Renal cortical epithelial cell (primary cell): ENCODE measurements at places on chromosomes 5 and 9. TPM values are rescaled to one million over a fixed set of nuclear protein-coding genes. Genes with fewer than 3 reads are reported as not detected.
A peak's percentile ranks its signal among the peaks of the same experiment; 100 is the strongest.

KCNV2 gene
- total RNA-seq, result not detected in 2 replicates

DBN1 gene
- 191 and 241 TPM in 2 replicates for total RNA-seq

SHB gene
- 36.6 and 37.3 TPM in 2 replicates for total RNA-seq

RANBP3L gene
- total RNA-seq, result under 0.01 TPM in 1 of 2 replicates, not detected in the other

CD274 gene
- total RNA-seq, result 9.8 and 20.7 TPM in 2 replicates

NUTM2G gene
- total RNA-seq, result not detected in 2 replicates

ATOX1 gene
- 69.1 and 78.5 TPM in 2 replicates for total RNA-seq

PFDN1 gene
- total RNA-seq, result 76.4 and 107 TPM in 2 replicates

MIER3 gene
- total RNA-seq, result 28.5 and 43.5 TPM in 2 replicates

DNA sequence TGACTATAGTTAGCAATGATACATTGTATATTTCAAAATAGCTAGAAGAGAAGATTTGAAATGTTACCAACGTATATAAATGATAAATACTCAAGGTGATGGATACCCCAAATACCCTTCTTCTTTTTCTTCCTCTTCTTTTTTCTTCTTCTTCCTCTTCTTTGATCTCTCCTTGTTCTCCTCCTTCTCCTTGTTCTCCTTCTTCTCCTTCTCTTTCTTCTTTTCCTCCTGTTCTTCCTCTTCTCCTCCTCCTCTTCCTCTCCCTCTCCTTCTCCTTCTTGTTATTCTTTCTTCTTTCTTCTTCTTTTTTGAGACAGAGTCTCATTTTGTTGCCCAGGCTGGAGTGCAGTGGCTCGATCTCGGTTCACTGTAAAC is 616 bp upstream of the SPEF2 start:
- no peak for DNase-seq

- DNase-seq, result no peak
These were observed 85.2 kb downstream of the PHF2 start for GRCh38 chr9:93661591-93661990.

- DNase-seq, result no peak
These were observed 570 bp downstream of the CREBRF start for GRCh38 chr5:173056783-173057061.

- DNase-seq, result no peak
These were observed 465.3 kb upstream of the FTMT start for GRCh38 chr5:121386334-121386733.

- no peak for DNase-seq
These were observed 188.0 kb downstream of the SEMA6A start for GRCh38 chr5:116386633-116387032.

DNA sequence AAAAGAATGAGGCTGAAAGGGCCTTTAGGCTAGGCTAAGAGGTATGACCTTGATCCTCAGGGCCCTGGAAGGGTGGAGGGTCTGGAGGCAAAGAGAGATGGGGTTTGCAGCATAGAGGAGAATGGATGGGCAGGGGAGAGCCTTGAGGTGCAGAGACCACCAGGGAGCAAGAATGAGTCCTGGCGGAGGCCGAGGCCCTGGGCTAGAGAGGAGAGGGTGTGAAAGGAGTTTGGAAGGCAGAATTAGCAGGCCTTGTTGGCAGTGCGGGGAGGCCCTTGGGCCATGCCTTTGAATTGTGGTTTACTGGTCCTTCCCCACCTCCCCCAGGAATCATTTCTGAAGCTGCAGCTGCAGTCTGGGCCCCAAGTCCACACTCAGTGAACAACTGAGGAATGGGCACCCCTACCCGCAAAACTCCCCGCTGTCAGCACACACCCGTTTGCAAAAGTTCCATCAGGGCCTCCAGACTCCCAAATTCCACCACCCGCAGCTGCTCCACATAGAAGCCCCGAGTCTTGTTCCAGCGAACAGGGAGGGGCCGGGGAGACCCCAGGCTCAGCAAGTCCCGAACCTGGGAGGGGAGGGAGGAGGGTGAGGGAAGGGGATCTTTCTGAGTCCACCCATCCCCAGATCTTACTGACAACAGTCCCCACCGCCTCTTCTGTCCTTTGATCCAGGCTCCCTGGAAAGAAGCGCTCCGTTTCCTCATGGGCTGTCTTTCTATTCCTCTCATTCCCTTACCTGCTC is 2.1 kb downstream of the KIF12 start:
- DNase-seq, result no peak

GRCh38 chr5:14266171-14266570 is 123.0 kb downstream of the TRIO start:
- no peak for DNase-seq

DNA sequence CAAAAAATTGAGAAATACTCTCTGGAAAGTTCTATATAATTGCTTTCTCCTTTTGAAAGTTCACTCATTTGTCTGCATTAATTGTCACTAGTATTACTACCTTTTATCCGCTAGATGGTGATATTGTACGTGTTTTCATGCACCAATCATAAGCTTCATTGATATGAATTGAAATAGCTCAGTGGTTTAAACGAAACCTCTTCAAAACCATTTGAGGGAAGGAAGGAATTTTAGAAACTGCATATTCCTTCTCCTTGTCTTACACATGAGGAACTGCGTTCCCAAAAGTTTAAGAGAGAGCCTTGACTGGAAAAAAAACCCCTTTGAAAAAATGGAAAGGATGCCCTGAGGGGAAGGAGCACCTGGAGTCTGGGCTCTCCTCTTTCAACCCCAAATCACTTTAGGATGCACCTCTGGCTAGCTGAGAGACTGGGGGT is 98.6 kb downstream of the YTHDC2 start:
- DNase-seq, result peak; percentile 57

DNA sequence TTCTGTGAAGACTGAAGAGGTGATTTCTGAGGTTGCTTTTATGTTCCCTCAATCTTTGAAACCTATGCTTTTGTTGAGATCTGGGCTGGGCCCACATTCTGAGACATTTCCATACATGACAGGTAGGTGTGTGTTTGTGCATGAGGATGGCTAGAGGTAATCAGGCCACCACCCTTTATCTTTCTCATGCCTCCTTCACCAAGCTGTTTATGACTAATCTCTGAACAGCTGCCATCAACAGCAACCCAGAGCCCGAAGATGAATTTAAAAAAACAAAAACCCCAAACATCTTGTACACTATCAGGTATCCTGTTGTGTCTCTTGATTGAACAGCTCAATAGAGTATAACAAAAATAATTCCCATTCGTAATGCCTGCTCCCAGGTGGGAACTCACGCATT is 12.6 kb upstream of the C5orf46 start:
- no peak for DNase-seq

DNA sequence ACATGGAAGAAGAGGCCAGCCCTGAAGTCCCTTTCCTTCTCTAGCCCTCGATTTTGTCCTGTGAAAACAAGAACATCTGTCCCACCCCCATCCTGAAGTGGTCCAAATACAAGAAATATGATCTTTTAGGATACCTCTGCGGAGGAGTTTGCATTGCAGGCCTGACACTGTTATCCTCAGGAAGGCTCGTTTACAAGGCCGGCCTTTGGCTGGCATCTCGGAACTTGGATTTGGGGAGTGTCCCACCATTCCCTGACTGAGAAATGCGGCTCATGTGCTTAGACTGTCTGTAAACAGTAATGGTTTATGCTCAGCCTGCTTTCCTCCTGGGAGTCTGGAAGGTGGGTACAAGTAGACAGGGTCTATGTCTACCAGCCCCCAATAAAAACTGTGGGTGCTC is 26.4 kb downstream of the WHRN start:
- no peak for DNase-seq

DNA sequence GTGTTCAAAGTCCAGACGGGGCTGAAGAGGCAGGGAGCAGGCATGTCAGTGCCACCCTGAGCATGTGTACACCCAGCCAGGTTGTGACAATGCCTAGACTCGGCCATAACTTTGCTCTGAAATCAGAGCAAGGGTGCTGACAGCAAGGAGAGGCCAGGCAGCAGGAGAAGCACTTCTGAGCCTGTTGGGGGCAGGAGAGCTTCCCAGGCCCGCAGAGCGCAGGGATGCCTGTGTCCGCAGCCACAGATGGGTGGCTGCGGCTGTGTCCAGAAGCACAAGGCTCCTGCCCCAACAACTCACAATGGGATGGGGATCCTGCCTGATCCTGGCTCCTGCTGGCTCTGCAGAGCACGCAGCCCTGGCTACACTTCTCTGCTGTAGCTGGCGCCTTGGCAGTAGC is 373.9 kb downstream of the CHSY3 start:
- no peak for DNase-seq

DNA sequence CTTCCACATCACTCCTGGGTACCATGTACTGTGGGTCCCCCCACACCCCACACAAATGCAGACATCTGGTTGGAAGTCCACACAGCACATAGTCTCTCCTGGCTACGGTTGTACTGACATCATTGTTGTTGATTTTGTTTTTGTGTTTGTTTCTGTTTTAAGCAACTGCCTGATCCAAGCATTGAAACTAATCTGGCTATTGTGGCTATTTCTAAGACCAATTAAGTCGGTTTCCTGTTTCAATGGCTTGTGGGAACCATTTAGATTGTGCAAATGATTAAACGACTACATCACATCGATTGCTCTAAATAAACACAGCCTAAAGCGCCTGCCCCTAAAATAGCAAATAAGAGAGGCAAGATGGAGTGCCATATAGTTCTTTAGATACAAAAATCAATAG is 226.8 kb upstream of the IRX4 start:
- no peak for DNase-seq

DNA sequence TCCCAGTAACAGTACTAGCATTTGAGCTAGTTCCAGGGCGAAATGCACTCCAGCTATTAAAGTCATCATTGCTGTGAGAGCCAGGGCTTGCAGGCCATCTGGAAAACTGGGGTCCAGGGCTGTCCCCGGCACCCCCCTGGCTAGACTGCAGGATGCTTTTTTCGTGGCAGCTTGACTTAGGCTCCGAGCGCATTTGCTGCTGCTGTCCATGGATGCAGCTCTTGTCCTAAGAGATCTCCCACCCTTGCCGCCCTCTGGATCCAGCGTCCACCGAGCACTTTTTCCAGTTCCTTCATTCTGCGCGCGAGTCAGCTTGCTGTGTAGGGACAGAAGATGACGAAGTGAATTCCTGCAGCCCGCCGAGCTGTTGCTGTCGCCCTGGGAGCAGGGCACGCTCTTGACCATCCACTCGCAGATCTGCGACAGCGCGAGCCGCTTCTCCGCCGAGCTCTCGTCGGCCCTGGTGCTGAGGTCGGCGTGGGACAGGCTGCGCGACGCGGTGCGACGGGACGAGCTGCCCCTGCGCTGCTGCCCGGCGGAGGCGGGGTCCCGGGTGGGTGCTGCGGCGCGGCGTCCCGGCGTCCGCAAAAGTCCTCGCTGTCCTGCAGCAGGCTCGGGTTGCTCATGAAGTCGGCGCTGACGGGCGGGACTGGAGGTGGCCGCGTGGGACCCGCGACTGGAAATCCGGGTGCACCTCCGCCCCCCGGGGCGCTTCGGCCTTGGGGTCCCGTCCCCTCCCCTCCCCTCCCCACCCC is 30.7 kb downstream of the OR2V1 start:
- DNase-seq, result peak; percentile 7

GRCh38 chr9:128416014-128416413 is 4.6 kb upstream of the CERCAM start:
- DNase-seq, result peak; percentile 28

DNA sequence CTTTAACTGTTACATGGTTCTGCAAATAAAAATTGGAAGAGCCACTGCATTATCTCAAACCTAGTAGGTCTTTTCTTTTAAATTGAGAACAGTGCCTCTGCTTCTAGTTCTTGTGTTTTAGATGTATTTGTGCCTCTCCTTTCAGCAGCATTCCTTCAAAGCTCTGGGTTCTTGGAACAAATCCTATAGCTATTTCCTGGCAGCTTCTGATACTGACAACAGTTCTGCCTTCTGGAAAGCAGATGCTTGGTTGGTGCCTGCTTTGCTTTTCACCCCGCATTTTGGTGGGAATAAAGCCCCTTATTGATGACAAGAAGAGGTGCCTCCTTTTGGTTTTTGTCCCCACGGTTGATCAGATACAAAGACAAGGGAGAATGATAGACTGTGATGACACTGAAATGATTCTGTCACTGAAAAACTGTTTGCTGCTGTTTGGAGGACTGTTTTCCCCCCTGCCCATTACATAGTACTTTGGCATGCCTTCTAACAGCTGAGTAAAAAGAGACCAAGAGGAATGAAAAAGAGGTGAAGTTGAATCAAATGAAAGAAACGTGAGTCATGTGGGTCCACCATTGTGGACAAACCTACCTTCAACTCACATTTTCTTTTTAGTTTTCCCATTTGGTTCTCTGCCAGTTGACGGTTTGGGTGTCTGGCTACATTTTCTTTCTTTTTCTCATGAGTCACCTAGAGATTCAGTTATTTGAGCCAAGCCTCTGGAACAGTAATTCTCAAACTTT is 5.6 kb downstream of the PTCD2 start:
- peak; percentile 50 for DNase-seq

DNA sequence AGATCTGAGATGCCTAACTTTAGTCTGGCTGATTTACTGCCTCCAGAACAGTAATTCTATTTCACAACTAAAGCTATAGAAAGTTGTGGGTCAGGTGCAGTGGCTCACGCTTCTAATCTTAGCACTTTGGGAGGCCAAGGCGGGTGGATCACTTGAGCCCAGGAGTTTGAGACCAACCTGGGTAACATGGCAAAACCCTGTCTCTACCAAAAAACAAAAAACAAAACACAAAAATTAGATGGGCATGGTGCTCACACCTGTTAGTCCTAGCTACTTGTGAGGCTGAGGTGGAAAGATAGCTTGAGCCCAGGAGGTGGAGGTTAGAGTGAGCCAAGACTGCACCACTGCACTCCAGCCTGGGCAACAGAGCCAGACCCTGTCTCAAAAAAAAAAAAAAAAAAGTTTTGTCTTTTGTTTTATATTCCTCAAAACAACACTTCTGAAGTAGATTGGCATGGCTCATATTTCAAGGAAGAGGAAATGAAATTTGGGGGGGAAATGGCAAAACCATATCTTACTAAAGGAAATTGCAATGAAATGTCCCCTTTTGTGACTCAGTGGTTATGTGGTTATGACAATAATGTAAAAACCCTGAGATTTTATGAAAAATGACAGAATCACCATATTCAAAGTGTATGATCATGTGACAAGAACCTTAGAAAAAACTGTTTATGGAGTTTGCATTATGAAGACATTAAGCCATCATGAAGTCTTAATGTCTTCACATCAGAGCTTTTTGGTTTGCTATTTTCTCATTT is 16.2 kb downstream of the FNBP1 start:
- no peak for DNase-seq

DNA sequence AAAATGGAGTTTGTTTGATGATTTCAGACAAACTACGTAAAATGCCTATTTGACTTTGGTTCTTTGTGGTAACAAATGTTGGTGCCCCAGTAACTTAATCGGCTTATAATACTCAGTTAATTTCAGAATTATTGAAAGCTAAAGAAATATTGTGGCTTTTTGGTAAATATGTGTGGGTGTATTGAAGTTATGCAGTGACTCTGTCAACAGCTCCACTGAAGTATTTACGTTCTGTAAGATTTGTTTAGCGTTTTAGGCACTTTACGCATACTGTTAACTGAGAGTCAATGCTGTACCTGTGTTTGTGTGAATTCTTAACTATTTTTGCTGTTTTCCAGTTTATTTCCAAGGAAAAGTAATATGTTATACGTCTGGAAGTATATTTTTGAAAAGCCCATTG is 2.2 kb downstream of the RAD23B start:
- no peak for DNase-seq

GRCh38 chr5:93208141-93208751 is 372.8 kb downstream of the NR2F1-AS1 start:
- DNase-seq, result no peak
